ENCODE measurements at places on chromosomes 7 and 10.

DNA sequence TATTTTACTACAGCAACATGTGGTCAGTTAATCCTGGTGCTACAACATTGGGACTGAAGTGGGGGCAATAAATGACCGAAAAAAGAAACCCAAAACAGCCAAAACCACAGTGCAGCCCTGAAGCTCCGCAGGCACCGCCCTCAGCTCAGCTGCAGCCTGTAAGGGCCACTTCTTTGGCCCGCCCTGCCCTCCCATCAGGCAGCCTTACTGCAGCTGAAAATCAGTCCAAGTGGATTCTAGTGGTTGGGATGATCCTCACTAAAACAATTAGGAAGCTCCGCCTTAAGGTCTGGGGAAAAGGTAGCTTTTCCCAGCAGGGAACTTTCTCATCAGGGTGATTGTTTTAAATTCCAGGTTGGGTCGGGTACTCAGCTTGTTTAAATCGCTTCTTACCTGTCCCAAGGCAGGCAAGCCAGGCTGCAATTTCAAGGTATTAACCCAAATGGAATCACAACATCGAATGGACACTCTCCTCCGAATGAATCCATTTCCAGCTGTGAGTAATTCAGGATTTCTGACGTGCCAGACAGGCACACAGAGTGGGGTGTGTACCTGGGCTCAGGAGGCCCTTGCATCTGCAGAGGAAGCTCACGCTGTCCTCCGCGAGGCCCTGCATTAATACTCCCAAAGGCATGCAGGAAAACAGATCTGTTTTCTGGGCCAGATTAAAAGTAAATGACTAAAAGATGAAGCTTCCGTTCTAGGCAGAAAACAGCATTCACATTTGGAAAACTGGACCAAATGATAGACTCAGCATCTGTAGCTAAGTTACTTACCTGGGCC, 104.3 kb downstream of the CREB5 start:
- no peak for DNase-seq

DNA sequence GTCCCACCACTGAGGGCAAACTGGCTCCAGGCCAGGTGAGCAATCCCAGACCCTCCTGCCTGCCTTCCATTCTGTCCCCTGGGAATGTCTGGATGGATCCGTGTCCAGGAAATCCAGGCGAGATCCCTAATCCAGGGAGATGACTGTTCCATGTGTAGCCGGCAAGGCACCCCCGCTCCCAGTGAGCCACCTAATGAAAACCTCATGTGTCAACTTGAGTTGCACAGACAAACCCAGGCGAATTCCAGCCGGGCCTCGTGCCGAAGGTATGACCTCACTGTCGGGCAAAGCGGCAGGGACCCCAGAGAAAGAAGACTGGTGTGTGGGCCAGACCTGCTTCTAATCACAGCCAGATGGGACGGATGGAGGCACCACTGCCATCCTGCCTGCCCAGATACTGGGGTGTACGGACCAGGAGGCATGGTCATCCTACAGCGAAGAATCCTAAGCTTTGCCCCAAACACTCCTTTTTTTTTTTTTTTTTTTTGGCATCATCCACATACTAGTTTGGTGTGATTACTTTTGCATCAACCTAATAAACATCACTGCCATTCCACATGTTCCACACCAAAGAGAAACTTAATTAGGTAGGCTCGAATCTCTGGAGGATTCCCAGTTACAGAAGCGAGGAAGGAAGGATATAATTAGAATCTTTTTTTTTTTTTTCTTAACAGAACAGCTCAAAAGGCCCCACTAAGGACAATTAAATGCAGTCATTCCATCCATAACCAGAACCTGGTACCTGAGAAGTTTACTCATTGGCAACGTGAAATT, 313.1 kb downstream of the CALN1 start:
- no peak for DNase-seq

DNA sequence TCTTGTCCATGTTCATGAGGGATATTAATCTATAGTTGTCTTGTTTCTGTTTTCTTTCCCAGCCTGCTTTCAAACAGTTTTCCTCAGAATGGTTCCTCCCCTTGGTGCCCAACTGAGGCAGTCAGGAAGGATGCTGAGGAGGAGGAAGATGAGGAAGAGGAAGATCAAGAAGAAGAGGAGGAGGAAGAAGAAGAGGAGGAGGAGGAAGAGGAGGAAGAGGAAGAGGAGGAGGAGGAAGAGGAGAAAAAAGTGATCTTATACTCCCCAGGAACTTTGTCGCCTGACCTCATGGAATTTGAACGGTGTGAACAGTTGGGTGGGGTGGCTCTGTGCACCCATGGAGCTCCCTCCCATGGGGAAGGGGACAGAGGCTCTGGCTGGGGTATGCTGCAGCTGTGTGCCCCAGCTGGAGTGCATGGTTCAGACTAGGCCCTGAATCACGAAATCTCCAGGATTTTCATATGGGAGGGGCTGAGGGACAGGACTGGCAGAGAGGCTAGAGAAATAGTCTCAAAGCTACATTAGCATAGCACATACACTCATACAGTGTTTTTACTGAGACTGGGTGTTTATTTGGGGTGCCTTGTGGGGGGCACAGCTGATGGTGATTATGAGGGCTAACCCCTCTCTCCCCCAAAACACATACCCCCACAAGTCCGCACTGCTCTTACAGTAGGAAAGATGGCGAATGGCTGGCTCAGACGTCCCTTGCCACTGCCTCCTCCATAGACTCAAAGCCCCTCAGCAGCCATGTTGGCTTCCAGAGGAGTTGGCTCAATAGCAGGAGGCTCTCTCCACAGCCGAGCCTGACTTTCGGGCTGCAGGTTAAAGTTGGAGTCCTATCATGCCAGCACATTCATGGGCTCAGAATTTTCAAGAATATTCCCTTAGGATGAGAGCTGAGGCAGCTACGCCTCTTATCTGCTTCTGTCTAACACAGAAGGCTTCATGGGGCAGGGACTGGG, 11.9 kb downstream of the STRA8 start:
- no peak for DNase-seq

DNA sequence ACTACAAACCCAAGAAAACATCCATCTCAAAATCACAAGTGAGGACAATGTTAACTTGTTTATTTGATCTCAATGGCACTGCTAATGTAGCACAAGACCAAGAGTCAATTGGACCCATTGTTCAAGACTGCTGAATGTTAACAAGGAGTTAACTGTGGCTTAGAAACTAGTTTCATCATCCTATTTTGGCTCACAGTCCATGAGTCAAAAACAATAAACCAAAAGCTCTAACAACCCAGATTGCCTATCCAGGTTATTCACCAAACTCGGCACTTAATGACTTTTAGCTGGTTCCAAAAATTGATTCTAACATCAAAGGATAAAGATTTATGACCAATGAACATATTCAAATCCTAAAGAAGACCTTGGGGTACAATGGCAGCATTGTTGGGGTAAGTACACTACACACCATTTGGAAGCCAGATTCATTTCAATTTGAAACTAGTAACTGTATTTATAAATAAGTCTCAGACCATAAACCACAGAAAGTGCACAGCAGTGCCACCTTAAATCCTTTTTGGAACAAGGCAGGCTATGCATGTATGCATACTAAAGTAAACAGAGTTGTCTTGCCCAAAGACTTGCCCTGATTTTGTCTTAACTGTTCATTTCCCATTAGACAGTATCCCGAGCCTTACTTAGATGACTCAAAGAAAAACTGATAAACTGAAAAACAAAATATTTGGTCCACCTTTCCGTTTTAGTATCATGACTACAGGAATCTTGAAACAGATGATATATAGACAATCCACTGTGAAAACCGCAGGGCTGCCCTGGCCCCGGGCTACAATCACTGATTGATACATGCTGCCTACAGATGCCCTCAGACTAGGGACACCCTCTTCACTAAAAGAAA, 84.5 kb downstream of the SRPK2 start:
- no peak for DNase-seq

DNA sequence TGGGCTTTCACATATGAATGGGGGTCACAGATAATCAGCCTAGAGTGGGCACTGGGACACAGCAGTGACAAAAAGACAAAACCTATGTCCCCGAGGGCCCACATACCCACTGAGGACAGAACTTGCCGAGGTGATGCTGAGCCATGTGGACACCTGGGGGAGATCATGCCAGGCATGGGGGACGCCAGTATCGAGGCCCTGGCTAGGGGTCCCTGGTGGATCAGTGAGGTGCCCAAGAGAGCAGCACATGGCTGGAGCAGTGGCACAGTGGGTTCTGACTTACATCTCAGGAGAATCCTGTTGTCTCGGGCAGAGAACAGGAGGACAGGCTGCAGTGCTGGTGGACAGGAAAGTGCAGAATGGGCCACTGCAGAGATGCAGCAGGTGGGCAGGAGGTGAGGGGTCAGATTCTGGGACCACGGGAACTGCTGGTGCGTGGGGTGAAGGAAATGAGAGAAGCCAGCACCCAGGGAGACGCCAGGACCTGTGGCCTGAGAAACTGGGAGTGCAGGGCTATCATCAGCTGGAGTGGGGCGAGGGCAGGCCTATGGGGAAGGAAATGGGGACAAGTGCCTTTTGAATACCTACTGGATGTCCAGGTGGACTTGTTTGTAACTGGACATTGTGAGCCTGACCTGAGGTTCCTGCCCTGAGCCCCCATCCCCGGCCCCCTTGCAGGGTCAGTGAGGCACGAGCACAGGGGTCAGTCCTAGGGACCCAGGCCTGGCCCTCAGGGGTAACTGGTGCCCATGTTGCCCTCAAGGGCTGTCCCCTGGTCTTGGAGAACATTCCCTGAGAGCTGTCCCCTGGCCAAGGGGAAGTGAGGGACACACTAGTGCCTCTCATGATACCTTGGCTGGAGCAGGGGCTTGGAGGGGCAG, 91.2 kb upstream of the RET start:
- no peak for DNase-seq

- no peak for DNase-seq
Measured at GRCh38 chr7:119969054-119969453, 303.9 kb upstream of the KCND2 start.

- DNase-seq = no peak
Measured at GRCh38 chr7:129159539-129159938, 15.0 kb downstream of the TSPAN33 start.

- DNase-seq = no peak
Measured at GRCh38 chr10:109926061-109926745, 2.9 kb upstream of the XPNPEP1 start.

DNA sequence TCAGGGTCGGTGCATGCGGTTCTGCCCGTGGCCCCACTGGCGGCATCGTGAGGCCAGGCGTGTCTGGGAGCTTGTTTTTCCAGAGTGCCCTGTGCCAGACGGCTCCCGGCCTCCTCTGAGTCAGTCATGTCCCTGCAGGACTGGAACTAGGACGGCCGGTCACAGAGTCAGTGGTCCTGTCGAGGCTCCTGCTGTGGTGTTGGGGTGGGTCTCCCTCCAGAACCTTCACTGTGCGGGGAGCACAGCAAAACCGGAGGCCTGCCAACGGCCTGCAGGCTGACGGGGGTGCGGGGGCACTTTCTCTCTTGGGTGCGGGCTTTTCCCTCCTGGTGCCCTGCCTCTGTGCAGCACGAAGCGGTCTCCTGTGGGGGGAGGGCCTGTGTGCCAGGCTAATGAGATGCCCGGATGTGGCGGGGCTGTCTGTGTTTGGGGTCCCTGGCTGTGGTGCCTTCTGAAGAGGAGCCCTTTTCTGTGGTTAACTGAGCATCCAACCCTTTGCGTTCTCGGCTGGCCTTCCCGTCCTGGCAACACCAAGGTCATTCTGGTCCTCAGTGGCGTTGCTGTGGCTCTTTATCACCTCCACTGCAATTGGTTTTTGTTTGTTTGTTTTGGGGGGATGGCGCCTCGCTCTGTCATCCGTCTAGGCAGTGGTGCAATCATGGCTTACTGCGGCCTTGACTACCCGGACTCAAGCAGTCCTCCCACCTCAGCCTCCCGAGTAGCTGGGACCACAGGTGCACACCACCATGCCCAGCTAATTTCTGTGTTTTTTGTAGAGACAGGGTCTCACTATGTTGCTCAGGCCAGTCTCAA, 8.0 kb downstream of the GET4 start:
- DNase-seq = no peak

- peak; percentile 27 for DNase-seq
Measured at GRCh38 chr7:17696422-17696821, 243.9 kb downstream of the SNX13 start.
